ENCODE measurements at places on chromosomes 6 and 20.

DNA sequence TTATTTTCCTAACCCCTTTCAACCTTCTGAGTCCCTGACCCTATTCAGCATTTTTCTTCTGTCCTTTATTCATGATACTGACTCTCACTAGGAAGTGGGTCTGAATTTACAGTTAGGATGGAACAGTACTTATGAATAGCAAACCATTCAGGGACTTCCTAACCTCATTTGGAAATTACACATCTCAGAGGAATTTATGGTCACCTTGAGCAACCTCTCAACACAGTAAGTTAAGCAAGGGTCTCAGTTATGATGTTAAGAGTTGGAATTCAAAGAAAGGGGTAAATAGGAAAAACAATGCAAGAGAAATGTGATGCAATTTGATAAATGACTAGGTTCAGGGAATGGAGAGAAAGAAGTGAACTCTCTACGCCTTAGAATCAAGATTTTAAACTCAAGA is 97.3 kb downstream of the GPR6 start:
- DNase-seq, result no peak

DNA sequence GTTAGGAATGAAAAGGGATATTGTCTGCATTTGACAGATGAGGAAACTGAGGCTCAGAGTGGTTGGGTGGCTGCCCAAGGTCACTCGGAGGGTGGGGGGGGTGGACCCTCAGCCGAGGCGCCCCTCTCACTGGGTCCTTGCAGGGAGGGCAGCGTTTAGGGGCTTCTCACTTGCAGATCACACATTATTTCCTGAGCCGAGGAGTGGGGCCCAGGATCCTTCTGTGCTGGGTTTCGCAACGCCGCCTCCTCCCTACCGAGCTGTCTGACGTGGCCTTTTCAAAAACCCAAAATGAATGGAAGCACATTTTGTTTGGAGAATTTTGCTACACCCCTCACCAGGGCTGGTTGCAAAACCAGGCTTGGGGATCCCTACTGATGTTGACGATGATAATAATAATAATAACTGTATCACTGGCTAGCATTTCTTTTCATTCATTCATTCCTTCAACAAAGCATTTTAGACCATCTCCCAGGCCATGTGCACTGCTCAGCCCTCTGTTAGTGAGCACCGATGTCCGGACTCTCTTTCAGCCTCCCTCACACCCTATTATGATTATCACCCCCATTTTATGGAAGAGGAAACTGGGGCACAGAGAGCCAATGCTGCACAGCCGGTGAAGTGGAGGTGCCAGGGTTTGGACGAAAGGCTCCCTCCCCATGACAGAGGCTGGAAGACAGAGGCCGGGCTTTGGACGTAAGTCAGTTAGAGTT is 5.2 kb downstream of the DLGAP4 start:
- no peak for DNase-seq

DNA sequence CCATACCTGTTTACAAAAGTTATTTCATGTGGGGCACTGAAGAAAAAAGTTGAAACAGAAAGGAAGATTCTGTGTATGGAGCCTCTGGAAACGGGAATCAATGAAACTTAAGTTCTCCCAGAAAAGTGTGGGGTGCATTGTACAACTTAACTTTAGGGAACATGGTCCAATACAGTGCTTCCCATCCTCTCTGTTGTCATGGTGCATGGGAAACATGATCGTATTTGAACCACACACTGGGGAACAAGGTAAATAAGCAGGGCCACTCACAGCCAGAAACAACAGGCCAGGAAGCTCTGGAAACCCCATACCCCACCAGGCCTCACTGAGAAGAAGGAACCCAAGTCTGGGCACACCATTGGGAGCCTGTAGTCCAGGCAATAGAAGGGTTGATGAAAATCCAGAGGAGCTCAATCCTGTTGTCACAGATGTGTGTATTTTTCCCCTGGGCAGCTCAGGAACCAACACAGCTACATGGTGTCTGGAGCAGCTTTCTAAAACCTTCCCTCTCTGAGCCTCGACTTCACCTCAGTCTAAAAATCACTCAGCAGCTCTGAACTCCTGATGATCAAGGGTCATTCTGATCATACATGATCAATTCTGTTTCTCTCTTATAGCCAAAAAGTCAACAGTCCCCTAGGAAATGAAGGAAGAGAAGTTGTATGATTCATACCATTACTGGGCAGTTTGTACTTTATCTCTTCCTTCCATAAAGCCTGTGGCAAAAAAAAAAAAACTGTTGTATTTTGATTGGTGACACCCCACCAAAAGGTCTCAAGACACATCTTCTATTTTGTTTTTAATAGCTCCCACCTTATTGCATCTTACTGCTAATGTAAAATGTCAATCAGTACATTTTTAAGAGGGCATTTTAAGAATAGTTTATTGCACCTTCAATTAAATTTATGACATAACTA is 198.5 kb upstream of the TAB2 start:
- no peak for DNase-seq

DNA sequence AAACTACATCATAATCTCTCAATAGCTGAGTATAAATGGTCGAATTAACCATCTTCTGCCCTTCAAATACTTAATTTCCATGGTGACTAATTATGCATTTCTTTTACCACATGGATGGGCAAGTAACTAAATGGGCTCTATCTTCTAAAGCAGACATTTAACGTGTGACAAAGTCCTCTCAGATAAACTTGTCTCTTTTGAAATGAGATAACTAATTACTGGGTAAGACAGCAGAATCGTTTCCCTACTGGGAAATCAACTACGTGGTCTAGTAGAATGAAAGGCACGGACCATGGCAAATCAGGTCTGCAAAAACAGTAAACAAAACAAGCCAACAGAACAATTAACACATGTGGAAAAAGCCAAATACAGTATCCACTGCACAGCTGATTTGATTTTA is 137.7 kb downstream of the BACH2 start:
- DNase-seq, result no peak

GRCh38 chr6:93341900-93342613 is 77.3 kb downstream of the EPHA7 start:
- no peak for DNase-seq

GRCh38 chr6:140566781-140567277 is 1192.4 kb upstream of the CITED2 start:
- peak; percentile 36 for DNase-seq

DNA sequence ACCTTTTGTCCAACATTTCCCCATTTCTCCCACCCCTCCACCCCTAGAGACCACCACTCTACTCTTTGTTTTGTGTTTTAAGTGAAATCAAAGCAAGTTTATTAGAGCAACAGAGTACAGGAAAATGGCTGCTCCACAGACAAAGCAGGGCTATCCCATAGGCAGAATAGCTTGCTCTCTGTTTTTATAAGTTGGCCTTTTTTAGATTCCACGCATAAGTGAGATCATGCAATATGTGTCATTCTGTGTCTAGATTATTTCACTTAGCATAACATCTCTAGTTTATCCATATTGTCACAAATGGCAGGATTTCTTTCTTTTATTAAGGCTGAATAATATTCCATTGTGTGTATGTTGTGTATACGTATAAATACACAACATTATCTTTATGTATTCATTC is 30.1 kb upstream of the SMLR1 start:
- no peak for DNase-seq

- DNase-seq, result no peak
Measured at GRCh38 chr6:149364557-149364956, 35.5 kb upstream of the SUMO4 start.

DNA sequence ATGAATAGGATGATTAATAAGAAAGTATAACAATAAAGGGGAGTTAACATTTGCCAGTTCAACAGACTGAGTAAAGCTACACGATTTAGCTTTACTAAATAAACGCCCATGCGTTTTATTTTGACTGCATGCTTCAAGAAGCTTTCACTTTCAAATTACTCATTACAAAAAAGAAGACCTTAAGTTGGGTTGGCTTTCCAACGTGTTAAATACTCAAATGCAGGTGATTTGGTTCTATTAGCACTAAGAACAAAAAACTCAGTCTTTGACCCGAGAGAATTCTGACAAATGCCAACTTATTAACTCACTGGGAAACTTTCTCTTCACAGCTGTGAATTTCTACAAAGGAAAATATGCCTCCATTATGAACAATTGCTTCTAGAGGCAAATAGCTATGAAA is 24.8 kb downstream of the RNF146 start:
- DNase-seq, result no peak

DNA sequence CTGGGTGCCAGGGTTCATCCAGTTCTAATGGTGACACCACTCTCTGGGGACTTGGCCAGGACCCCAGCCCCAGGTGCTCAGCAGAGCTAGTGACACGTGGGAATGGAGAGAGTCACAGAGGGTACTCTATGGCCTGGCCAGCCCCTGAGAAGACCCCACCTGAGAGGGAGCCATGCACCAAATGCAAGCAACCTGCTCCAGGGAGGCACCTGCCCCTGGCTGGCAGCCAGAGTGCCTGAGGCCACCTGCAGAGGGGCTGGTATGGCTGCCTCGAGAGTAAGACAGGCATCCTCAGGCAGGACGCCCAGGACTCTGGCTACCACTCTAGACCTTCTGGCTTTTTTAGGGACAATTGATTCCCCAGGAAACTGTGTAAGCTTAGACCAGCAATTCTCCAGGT is 38.6 kb upstream of the CST7 start:
- no peak for DNase-seq

GRCh38 chr6:149459761-149460160 is 25.1 kb downstream of the ZC3H12D start:
- DNase-seq, result no peak

DNA sequence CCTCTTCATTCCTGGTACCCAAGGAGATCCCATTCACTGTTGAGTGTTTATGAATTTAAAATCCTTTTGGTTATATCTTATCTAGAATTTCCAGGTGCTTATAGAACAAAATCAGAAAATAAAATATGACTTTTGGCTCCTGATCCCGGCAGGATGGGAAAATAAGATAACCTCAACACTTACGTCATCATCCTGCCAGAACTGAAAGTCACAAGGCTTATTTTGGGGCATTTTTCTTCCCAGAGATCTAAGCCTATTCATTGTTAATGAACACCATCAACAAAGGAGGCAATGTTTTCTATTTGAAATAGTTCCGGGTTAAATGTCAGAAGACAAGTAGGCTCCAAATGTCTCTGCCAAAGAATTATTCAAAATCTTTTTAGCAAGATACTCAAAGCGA is 580.6 kb downstream of the TFAP2A start:
- DNase-seq, result no peak

DNA sequence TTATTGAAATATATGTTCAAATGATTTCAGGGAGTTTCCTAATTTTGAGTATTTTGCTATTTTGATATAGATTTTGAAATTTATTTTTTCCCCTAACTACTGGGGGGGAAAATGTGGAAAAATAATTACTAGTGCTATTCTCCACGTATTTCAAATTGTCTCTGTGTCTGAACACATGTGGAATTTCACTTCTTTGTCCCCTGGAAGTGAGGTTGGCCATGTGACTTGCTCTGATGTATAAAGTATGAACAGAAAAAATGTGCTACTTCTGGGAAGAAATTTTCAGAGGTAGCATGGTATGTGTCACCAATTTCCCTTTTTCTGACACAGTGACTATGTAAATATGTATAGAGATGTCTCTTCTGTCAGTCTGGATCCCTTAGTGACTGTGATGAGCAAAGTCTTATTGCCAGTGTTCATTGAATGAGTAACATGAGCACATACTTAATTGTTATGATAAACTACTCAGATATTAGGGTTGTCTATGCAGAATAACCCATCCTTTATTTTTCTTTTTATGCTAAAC is 215.4 kb upstream of the CCN2 start:
- no peak for DNase-seq

- DNase-seq, result no peak
Measured at GRCh38 chr6:36924131-36924530, 30.4 kb upstream of the PI16 start.

GRCh38 chr20:23513164-23513563 is 22.2 kb downstream of the CST8 start:
- DNase-seq, result no peak

DNA sequence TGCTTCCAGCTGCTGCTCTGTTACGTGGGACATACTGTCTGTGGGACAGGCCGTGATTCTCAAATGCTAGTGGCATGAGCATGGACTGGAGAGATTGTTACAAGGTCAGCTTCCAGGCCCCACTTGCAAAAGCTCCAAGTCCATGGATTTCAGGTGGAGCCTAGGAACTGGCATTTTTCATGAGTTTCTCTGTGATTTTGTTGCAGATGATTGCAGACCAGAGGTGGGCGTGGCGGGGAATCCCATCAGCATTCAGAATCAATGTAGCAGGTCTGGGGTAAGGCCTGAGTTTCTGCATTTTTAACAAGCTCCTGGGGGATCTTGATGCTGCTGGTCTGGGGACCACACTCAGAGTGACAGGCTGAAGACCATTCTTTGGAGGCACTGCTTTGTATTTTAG is 2.4 kb upstream of the CDH4 start:
- DNase-seq, result no peak

DNA sequence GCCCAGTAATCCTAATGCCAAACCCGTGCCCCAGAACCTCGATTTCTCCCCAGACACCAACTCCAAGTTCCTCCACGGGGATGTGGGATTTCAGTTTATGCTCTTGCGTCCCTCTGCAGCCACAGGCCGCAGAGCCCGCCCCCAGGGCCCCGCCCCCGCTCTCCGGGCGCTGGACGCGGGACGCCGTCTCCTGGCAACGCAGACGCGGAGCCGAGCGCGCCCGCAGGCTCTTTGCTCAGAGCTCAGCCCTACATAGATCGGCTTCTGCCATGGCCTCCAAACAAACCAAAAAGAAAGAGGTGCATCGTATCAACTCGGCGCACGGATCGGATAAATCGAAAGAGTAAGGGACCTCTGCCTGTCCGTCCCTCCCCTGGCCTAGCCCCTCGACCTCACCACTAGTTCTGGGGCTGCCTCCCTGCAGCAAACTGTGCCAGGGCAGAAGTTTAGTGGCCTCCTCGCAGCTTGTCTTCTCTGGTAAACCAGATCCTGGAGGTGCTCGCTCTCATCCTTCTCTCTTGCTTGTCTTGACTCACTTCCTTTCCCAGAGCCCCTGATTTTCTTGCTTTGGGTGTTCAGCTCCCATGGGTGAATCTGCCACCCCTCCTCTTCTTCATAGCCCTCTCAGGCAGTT is at the start of gene ADGB:
ADGB (plus strand) TSS at position 201 of the 634 bp plus-strand sequence; CDS start at position 270, 69 bp downstream.
- peak; percentile 55 for DNase-seq

GRCh38 chr6:127592964-127593363 is 16.0 kb downstream of the C6orf58 start:
- DNase-seq, result no peak

GRCh38 chr20:6866741-6867140 is 99.3 kb downstream of the BMP2 start:
- DNase-seq, result no peak

DNA sequence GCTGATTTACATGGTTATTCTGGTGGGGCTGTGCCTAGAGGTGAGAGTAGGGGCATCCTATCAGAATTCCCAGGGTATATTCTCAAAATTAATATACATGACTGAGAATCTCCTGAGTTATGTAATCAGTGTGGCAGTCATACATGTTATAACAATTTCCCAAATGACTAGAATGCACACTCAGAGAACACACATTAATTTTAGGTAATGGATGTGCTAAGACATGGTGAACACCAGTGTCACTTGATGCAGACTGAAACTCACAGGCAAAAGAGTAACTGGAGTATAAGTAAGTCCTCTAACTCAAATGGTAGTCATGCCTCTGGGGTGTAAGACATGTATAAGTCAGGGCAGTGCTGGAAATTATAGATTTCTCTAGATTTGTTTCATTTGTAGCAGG is 1198.4 kb upstream of the CITED2 start:
- DNase-seq, result no peak

GRCh38 chr6:24991810-24992467 is 56.2 kb upstream of the RIPOR2 start:
- peak; percentile 38 for DNase-seq

- no peak for DNase-seq
Measured at GRCh38 chr6:5172041-5172653, 87.0 kb downstream of the PPP1R3G start.

- no peak for DNase-seq
Measured at GRCh38 chr20:63148696-63149095, 67.2 kb downstream of the YTHDF1 start.

GRCh38 chr6:87660226-87660911 is 41.7 kb downstream of the AKIRIN2 start:
- DNase-seq, result no peak

All from RWPE1 (cell line).